ENCODE measurements at places on chromosomes 16 and 17. TPM values are rescaled to one million over a fixed set of nuclear protein-coding genes. Genes with fewer than 3 reads are reported as not detected.

The LGALS9B gene
- total RNA-seq = not detected

The NGFR gene
- total RNA-seq = 3.3 TPM

The KCNJ18 gene
- not detected for total RNA-seq

The TNFRSF17 gene
- not detected for total RNA-seq

The ZDHHC1 gene
- 9.9 TPM for total RNA-seq

The SECTM1 gene
- 198 TPM for total RNA-seq

The CDRT4 gene
- total RNA-seq = 1.8 TPM

The CES5A gene
- total RNA-seq = not detected

The CSH1 gene
- total RNA-seq = not detected

The RASD1 gene
- total RNA-seq = 1.2 TPM

The CCDC154 gene
- 0.29 TPM for total RNA-seq

The TSNAXIP1 gene
- total RNA-seq = 1.3 TPM

The PRRT2 gene
- total RNA-seq = 6.0 TPM

Data from smooth muscle cell of trachea (primary cell).